NCI-H2107 (cell line): ENCODE measurements at places on chromosomes 3 and 15.

- no peak for DNase-seq
Measured at GRCh38 chr15:92621972-92622533, 33.5 kb downstream of the FAM174B start.

DNA sequence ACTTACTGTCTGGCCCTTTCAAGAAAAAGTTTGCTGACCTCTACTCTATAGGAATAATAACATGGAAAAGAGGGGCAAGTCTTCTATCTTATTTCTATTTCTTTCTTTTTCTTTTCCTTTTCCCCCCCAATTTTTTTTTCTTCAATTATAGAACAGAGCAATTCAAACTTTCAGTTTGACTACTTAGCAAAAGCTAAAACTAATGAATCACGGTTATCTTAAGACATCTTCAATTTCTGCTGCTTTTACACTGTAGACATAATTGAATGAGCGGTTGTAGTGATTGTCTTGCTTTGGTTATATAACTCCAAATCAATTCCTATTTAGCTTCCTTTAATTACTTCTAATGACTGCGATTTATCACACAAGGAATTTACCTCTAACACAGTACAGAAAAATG lies 74.3 kb upstream of the P2RY1 start:
- no peak for DNase-seq

DNA sequence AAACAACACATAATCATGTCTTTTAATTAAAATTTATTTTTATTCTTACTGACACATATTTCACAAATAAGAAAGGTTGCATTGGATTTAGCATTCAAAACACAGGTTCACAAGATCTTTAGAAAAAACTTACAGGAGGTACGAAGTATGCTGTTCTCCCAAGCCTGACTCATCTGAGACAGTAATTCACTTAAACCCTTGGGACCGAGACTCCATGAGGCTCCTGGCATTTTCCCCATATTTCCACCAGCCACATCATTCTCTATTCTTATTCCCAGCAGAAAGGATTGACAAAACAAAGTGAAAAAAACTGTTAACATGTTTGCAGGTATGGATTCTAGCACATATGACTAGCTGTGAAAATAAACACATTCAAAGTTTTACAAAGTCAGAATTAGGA lies 52.6 kb downstream of the CNTN3 start:
- no peak for DNase-seq

GRCh38 chr3:29057326-29057725 lies 223.5 kb upstream of the RBMS3 start:
- no peak for DNase-seq

GRCh38 chr3:194744826-194745225 lies 59.1 kb downstream of the FAM43A start:
- DNase-seq: no peak

DNA sequence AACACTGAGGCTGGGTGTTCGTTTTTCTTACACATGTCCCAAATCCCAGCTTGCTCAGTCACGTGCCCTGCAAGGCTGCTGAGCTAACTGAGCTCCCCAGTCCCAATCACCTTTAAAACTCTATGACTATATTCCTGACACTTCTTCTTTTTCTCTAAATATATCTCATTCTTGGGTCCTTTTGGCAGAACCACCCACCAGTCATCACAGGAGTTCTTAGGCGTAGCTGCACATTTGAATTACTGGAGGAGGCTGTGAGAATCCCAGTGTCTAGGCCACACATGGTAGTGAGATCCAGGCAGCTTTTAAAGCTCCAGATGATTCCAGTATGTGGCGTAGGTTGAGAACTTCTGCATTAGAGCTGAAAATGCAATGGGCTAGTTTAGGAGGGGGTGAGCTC lies 66.3 kb downstream of the ST8SIA2 start:
- no peak for DNase-seq

DNA sequence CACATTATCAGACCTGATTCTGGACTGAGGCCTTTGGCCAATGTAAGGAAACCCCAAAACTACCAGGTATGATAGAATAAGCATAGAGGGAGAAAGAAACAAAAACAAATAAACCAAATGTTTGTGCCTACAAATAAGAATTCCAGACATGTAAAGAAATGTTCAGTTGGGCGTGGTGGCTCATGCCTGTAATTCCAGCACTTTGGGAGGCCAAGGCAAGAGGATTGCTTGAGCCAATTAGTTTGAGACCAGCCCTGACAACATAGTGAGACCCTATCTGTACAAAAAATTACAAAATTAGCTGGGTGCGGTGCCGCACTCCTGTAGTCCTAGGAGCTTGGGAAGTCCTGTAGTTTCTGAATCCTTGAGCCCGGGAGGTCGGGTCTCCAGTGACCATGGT lies 13.0 kb downstream of the TMEM202 start:
- DNase-seq: no peak

- no peak for DNase-seq
Measured at GRCh38 chr3:154776549-154777225, 303.4 kb upstream of the MME start.

DNA sequence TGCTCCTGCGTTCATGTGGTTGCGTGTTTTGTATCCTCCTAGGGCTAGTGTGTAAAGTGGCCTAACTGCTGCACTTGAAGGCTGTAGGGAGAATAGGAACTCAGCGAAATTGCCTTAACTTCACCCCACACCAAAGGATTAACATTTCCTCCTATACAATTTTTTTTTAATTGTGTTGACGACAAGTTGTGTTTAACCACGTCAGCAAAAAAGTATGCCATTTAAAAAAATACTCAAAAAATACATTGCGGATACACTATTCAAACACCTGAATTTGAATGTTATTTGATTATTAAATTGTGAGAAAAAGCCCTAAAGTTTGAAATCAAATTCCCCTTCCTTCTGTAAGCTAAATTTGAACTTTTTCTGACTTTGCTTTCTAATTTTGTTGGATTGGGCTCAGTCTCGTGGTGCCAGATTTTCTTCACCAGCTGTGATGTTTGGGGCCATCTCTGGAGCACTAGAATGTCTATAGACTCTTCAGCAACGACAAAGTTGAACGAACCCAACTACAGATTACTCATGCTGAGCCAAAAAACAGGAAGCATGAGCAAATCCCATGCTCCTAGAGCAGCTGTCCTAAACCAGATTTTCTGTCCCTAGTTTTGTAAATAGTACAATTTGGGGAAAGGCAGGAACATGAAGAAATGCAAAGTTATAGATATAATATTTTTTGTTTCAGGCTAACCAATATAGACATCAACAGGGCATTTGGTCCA lies 8.1 kb upstream of the SLC9A9 start:
- no peak for DNase-seq

- DNase-seq: no peak
Measured at GRCh38 chr3:72554689-72555088, 293.6 kb downstream of the SHQ1 start.

DNA sequence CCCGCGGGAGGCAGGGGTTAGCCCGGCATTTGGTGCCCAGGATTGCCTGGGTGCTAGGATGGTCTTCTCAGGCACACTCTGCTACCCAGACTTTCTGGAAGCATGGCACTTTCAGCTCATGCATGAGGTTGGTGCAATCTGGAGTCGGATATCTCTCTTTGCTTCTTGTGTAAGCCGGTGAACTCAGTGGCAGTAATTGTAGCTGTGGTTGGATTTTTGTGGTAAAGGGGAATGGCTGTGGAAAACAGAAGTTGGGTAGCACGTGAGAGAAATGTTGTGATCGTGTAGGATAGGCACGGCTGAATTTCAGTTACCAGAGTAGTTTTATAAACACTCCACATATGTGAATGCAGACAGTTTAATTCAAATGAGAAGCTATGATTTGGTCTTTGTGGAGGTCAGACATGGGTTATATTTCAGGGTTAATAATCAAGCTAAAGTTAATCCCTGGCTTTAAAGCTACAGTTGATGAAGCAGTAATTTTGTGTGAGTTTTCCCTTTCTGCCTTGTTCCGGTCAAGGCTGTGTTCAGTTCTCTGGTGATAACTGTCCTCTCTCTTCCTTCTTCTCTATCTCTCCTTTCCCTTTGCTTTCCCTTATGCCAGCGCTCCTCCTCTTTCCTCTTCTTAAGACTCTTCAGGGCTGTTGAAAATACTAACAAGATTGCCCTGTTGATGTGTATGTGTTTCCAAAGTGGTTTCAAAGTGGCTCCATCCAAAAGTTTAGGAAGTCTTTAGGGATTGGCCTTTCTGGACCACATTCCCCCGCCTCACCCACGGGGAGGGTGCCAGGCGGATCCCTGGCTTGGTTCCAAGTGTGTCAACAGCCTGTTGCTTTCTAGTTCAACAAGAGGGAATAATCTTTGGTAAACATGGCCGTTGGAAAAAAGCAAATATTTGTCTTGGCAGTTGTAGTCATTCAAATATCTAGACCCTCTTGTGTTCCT lies 404.6 kb upstream of the C2CD4B start:
- no peak for DNase-seq

GRCh38 chr15:48388910-48389309 lies 57.7 kb downstream of the DUT start:
- no peak for DNase-seq

- DNase-seq: no peak
Measured at GRCh38 chr15:100105101-100105500, 236.7 kb downstream of the ADAMTS17 start.

- no peak for DNase-seq
Measured at GRCh38 chr15:25944386-25944785, 81.3 kb upstream of the ATP10A start.
